Stimulated activated CD8-positive, alpha-beta memory T cell treated with anti-CD3 and anti-CD28 coated beads, Interleukin-2, amount 100 ng/mL, for 48 hours (primary cell): ENCODE measurements at places on chromosomes 16 and 17.

DNA sequence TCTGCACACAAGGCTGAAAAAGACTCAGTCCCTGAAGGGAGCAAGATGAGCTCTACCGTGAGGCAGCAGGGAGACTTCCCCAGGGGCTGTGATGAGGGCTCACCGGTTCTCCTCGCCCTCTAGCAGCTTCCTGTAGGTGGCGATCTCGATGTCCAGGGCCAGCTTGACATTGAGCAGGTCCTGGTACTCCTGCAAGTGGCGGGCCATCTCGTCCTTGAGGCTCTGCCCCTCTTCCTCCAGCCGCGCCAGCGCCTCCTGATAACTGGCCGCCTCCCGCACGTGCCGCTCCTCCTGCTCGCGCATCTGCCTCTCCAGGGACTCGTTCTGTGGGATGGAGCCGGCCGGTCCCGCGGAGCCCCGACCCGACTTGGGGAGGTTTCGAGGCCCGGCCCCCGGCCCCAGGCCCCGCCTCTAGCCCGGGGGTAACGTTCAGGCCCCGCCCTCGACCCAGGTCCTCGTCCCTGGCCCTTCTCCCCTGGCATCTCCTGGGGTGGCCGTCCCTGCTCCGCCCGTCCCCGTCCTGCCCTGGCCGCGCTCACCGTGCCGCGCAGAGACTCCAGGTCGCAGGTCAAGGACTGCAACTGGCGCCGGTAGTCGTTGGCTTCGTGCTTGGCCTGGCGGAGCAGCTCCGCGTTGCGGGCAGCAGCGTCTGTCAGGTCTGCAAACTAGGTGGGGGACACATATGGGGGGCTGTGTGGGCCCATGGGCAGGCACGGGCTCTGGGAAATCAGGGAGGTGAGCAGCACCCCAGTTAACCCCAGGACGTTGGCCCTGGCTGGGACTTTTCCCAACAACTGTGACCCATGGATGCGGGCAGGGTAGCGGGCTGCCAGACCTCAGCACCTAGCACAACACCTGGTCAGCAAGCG, 3.9 kb downstream of the GFAP start:
- peak; percentile 40 for DNase-seq

DNA sequence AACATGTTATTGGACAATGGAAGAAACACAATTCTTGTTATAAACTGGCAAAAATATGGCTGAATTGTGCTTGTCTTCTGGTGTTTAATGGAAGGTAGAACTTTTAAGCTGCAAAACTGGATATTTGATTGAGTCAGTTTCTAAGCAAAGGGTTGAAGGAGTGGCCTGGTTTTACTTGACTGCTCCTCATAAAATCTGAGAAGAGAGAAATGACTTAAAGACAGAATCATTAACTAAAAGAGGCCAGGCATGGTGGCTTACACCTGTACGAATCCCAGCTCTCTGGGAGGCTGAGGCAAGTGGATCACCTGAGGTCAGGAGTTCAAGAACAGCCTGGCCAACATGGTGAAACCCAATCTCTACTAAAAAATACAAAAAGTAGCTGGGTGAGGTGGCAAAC, 770.7 kb downstream of the CDH11 start:
- no peak for DNase-seq

DNA sequence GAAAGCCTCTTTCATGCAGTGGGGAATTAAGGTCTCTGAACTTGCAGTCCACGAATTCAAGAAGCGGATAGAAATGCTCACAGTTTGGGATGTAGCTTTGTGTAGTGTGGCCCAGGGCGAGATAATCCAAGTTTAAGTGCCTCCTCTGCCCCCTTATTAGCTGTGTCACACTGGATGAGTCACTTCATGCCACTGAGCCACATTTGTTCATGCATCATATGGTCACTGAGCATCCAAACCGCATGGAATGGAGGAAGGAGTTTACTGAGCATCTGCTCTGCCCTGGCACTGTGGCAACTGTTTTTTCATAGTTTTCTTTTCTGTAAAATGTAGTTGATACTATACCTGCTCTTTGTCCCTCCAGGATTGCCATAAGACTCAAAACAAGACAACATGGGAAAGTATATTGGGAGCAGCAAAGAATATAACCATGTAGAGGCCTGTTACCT, 15.1 kb upstream of the DHX8 start:
- no peak for DNase-seq

- peak; percentile 49 for DNase-seq
Observed at GRCh38 chr17:8991514-8992285, 26.2 kb upstream of the PIK3R5 start.

DNA sequence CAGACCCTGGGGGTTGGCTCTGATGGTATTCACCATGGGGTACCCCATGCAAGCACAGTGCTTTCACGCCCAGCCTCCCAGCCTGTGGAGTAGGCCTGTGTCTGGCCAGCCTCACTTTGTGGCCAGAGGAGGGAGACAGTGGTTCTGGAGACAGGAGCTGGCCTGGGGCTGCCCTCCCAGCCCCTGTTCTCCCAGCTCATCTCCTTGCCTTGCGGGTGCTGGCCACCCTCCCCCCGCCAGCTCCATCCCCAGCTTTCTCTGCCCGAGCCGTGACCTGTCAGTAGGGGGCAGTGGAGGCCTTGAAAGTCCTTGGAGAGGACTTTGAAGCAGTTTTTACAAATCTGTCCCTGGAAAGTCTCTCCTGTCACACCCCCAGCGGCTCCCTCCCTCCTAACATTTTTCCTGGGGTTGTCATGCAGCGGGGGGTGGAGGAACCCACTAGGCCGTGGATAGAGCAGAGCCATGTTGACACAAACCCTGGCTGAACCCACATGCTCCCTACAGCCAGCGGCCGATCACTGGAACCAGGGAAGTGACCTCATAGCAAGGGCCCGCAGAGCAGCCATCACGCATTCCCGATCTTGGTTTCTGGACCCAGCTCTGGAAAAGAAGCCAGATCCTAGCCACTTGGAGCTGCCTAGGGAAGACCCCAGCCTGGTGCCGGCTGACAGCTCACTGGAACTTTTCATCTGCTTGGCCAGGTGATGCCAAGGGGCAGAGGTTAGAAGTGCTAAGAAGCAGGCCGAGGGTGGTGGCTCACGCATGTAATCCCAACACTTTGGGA, 289.4 kb downstream of the SEC14L1 start:
- DNase-seq: peak; percentile 74

DNA sequence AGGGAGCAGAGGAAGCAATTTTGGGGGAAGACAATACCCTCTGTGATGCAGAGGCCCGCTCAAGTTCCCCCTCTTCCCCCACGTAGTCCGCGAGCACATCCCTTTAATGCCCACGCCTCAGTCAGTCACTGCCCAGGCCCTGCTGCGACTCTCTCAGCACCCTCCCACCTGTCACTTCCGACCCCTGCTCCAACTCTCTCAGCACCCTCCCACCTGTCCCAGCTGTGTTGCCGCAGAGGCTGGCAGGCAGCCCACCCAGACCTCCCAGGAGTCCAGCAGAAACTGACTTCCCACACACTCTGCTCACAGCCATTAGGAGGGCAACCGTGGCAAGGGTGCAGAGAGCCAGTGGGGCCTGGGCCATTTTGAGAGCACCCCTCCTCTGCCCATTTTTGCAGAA, 92.7 kb downstream of the WSCD1 start:
- DNase-seq: no peak

- no peak for DNase-seq
Observed at GRCh38 chr17:44061446-44061845, 5.0 kb downstream of the LSM12 start.

DNA sequence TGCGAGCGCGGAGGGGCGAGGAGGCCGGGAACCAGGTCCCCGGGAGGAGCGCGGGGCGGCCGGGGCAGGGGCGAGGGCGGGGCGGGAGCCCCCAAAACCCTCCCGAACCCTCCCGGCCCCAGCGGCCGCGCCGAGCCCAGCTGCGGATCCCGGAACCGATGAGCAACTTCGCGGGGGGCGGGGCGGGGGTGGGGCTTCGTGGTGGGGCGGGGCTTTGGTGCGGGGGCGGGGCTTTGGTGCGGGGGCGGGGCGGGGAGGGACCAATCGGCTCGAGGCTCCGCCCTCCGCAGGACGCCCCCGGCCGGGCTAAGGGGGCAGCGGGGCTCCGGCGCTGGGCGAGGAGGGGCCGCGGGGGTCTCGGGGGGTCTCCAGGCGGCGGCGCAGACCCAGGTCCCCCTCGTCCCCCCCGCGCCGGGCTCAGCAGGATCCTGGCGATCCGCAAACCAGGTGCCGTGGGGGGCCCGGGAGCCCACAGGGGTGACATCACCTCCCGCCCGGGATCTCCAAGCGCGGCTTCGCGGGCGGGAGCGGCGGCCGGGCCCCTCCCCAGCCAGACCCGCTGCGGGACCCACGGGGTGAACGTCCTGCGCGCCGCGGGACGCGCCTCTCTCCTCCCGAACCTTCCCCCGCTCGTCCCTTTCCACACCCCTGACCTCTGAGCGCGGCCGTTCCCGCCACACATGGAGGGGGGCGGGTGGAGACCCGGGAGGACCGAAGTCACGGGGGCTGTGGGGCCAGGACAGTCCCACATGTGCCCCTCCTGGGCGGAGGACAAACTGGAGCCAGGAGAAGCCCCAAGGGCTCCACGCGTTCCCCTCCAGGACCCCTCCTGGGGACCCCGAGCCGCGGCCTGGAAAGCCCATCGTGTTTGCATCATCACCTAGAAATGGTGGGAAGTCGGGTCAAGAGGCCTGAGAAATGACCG, at the start of gene ABR:
ABR (minus strand) TSS at position 164 of the 925 bp plus-strand sequence. CDS start 254 bp downstream, outside the sequence.
- no peak for DNase-seq

- DNase-seq: peak; percentile 63
Observed at GRCh38 chr17:38867179-38867967, 2.5 kb upstream of the LASP1 start.

DNA sequence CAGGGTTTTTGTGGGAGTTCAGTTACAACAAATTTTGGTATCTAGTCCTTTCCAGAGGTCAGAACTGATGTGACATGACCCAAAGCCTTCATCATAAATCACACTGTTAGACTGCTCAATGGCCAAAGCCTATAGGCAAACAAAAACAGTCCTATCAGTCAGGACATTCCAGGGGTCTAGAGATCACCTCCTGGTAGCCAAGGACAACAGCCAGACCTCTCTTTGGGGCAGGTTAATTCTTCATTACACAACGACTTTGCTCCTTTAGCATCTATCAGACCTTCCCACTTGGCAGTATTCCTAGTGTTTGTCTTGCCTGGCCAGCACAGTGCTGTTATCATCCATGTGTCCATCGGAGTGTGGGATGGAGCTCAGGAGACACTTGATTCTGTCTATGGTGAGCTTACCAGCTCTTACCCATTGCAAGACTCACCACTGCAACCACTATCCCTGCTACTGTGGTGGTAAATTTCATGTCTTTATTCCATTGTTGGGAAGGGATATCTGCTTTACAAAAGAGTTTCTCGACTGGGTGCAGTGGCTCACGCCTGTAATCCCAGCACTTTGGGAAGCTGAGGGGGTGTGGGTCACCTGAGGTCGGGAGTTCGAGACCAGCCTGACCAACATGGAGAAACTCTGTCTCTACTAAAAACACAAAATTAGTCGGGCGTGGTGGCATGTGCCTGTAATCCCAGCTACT, 95.5 kb upstream of the DHX40 start:
- no peak for DNase-seq

DNA sequence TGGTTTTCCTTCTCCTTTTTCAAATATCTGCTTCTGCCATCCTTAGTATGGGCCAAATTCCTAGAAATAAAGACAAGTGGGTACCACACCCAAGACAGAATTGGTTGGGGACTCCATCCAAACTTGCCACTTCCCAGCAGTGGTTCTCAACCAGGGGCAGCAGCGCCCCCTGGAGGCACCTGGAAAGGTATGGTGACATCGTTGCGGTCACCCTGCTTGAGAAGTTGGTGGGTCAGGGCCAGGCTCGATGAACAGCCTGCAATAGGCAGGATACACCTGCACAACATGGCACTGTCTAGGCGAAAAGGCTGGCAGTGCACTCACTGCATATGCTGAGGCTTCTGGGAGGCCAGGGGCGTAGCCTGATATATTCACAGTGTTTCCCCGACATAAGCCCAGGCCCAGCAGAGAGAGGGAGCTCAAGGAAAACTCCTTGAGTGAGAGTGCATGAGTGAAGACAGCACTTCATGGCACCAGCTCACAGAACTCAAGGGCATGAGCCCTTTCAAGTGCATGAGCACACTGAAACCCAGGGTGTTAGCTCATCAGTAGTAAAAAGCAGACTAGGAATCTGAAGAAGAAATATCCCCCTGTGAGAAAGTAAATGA, 57.7 kb downstream of the CMC2 start:
- DNase-seq: peak; percentile 41

DNA sequence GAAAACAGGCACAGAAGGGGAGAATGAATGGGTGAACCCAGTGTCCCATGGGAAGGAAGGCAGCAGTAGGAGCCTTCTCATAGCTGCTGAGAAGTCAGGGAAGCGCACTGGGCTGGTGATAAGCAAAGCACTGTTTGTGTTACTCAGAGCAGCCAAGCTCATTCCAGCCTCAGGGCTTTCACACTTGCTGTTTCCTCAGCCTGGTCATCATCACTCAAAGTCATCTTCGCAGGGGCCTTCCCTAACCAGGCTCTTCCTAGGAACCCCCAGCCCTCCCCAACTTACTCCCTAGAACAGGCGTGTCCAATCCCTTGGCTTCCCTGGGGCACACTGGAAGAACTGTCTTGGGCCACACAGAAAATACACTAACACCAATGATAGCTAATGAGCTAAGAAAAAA, 32.1 kb upstream of the LONP2 start:
- no peak for DNase-seq

- no peak for DNase-seq
Observed at GRCh38 chr17:45997624-45998023, 1.4 kb upstream of the STH start.

GRCh38 chr17:15452746-15453145, 14.7 kb downstream of the CDRT4 start:
- DNase-seq: no peak

DNA sequence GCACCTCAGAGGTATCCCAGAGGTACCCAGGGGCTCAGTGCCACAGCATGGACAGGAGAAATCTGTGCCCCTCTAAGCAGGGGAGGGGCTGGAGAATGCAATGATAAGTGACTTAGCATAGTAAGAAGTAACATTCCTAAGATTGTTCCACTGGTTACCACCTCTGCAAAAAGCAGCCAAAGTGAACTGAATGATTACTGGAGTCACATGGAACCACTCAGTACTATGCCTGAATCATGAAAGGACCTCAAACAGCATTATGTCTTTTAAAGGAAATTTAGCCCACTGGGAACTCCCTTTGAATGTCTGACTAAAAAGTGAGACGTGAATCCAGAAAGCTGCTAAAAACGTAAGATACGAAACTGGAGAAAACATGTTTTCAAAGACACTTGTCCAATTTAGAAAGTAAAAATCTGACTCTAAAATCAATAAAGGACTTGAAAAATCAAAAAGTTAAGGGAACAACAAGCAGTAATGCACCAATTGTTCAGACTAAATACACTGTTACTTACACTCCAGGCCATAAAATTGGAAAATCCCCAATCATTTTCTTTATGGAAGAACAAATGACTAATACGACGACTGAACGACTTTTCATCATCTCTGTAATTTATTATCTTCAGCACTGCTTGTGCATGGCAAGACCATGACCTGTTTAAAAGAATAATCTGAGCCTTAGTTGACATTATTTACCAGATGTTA, 38.6 kb downstream of the LITAFD start:
- DNase-seq: no peak
